Aorta (tissue), 5 donors: ENCODE measurements at places on chromosomes 6 and 20. TPM values are rescaled to one million over a fixed set of nuclear protein-coding genes. Genes with fewer than 3 reads are reported as not detected.

DNA sequence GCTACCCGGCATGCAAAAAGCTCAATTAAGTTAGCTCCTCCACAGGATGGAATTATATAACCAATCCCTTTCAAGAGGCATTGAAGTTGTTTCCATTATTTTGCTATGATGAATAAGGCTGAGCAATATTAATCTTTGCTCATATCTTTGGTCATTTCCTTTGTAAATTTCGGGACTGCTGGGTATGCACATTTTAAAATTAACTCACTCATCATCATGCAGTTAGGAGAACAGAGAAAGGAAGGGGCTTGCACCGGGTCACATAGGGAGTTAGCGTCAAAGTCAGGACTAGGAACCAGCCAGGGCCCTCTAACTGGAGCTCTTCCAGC lies 430 bp upstream of the FAM110A start:
- DNase-seq: no peak

GRCh38 chr6:151900256-151900655 lies 92.8 kb downstream of the ESR1 start:
- DNase-seq: no peak

GPX5 gene
- not detected for polyA plus RNA-seq

DNA sequence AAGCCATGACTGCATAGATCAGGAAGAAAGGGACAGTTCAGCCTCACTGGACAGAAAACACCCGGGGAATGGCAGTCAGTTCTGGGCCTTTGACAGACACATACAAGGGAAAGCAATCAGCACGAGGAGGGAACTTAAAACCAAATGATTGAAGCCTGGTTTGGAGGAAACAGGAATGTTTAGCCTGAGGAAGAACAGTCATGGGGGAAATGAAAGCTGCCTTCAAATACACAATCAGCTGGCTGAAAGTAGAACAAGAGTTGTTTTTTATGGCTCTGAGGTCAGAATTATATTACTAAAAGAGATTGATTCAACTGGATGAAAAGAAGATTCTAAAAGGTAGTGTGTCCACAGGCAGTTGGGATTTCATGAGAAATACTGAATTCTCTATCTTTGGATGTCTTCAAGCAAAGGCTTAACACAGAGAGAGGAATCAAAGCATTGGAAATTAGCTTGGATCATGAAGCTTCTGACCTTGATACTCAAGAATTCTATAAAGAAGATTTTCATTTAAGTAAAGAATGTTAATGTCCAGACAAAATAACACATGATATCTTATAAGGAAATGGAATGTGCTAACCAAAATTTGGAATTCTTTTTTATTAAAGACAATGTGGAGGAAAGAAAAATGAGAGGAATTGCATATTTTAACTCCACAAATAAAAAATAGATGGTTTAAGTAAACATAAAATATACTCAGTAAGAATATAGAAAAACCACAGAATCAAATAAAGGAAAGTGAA lies 216.6 kb downstream of the IBTK start:
- DNase-seq: no peak

ID4 gene
- 58.6 TPM for polyA plus RNA-seq

DNA sequence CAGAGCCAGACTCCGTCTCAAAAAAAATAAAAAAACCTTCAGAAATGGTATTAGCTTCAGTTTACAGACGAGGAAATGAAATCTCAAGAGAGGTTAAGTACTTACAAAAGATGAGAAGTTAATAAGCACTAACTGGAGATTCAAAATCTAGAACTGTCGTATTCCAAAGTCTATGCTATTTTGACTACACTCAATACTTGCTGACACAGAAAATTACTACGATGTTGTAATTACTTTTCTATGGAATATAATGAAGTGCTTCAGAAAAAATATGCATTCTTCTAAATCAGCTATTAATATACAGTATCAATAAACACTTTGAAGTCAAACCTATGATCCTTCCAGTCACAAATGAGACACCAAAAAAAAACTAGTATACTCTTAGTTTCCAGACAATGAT lies 12.2 kb downstream of the REPS1 start:
- no peak for DNase-seq

TBXT gene
- not detected for polyA plus RNA-seq

GRCh38 chr6:138593124-138593877 lies 94.0 kb upstream of the NHSL1 start:
- no peak for DNase-seq

MAS1 gene
- not detected for polyA plus RNA-seq

C20orf204 gene
- not detected for polyA plus RNA-seq

FKBP5 gene
- polyA plus RNA-seq: 102 TPM

BPIFA1 gene
- not detected for polyA plus RNA-seq

GRCh38 chr6:106158816-106159215 lies 72.7 kb downstream of the PRDM1 start:
- DNase-seq: no peak

- no peak for DNase-seq
Observed at GRCh38 chr20:4136078-4136966, 121.0 kb upstream of the RNF24 start.

DNA sequence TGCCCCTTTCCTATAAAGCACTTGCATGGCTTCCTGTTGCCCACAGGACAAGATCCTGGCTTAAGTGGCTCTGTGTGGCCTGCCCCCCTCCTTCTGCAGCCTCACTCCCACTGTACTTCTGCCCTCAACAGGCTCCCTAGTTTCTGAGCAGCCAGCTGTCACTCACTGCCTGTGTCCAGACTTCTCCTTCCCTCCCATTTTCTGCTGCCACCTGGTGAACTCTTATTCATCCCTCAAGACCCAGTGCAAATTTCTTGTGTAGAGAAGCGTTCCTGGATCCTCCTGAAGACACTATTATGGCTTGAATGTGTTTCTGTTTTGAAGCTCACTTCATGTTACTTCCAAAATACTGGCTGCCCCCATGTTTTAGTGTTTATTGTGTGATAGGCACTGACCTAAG lies 26.5 kb downstream of the SNPH start:
- DNase-seq: no peak

LTA gene
- not detected for polyA plus RNA-seq

RCAN2 gene
- 123 TPM for polyA plus RNA-seq

DNA sequence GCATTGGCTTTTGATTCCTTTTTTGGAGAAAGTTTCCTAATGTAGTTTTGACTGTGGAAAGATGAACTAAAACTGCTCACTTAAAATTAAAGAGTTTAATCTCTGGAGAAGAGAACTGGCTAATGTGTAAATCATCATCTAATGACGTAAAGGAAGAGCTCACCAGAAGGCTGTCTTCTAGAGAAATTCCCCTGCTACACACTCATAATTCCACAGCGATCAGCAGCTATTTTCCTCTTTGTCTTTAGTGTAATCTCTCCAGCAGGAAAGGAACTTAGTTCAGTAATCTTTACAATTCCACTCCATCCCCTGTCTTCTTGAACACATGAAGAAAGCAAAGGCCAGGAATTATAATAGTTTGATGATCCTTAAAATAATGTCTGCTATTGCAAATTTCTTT lies 15.8 kb downstream of the SPTLC3 start:
- no peak for DNase-seq

GRCh38 chr6:135451617-135452190 lies 45.8 kb downstream of the AHI1 start:
- no peak for DNase-seq

DNA sequence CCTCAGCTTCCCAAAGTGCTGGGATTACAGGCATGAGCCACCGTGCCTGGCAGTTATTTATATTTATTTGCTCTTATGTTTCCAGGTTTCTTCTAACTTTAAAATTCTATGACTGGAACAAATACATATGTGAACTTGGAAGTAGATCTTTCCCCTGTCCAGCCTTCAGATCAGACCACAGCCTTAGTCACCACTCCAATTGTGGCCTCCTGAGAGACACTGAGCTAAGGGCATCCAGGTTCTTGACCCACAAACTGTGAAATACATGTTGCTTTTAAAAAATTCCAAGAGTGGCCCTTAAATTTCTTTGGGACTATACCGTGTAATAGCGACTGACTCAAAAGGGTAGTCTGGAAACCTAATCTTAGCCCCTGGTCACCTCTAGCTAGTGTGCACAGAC lies 1.5 kb upstream of the ADGRG6 start:
- no peak for DNase-seq

BPIFB1 gene
- 0.05 TPM for polyA plus RNA-seq

- DNase-seq: no peak
Observed at GRCh38 chr20:53274365-53274764, 302.2 kb downstream of the TSHZ2 start.

HCK gene
- 20.7 TPM for polyA plus RNA-seq
